ENCODE measurements at places on chromosomes 5 and 9.

DNA sequence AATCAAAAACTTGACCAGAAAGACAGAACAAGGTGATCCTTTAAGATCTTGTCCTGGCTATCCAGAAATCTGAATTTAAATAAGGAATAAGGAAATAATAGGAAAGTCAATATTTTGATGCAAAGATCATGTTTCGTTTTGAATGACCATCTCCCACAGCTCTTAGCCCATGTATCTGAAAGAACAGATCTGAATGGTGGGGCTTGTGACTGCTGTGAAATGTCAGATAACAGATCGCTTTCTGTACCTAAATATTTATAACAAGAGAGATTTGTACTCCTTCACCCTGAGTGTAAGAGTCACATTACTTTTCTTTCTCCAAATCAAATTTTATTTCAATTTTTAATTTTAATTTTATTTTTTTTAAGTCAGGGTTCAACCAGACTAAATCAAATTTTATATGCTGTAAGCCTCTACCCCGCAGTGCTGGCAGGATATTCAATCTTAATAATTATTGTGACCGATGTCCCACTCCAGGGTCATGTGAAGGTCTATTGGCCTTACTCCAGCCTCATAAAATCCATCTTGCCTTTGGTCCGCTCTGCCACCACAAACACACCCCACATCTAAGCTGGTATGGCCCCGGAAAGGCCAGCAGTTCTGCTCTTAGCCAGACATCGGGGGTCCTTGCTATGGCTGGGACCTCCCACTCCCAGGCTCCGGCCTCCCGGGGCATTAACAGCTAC, 7.0 kb upstream of the SLC26A2 start:
- no peak for DNase-seq

GRCh38 chr5:14097998-14098471, 45.1 kb upstream of the TRIO start:
- DNase-seq, result no peak

DNA sequence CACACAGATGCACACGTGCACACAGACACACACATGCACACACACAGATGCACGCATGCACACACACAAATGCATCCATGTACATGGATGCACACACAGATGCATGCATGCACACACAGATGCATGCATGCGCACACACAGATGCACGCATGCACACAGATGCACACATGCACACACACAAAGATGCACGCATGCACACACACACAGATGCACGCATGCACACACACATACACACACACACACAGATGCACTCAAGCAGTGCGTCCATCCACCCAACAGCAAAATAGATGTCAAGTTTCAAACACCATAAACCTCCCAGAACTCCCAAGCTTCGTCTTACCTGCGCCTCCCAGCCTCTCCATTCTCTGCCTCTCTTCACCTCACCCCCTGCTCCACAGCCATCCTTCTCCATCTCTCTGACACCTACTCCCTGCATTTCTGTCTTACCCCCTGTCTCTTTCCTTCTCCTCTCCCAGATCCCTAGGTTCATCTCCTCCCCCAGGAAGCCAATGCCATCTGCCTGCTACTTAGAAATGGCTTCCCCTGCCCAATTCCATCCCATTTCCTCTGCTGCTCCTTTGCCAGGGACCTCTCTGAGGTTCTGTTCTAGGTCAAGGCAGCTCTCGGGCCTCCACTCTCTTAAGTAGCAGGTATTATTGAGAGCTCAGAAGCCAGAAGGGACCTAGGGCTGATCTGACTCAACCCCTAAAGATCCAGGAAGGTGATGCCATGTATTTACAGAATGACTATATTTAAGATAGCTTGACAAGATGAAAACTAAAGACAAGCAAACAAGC, 297.2 kb downstream of the MED10 start:
- DNase-seq, result peak; percentile 4

GRCh38 chr5:16437977-16438376, 27.6 kb downstream of the ZNF622 start:
- DNase-seq, result no peak

DNA sequence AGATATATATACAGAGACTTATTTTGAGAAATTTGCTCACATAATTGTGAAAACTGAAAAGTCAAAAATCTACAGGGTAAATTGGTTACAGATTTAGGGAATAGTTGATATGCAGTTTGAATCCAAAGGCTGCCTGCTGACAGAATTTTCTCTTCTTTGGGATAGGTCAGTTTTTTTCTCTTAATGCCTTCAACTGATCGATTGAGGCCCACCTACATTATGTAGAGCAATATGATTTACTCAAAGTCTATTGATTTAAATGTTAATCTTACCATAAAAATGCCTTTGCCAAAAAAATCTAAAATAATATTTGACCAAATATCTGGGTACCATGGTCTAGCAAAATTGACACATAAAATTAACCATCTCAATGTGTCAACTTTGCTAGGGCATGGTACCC, 3.9 kb upstream of the GHR start:
- no peak for DNase-seq

DNA sequence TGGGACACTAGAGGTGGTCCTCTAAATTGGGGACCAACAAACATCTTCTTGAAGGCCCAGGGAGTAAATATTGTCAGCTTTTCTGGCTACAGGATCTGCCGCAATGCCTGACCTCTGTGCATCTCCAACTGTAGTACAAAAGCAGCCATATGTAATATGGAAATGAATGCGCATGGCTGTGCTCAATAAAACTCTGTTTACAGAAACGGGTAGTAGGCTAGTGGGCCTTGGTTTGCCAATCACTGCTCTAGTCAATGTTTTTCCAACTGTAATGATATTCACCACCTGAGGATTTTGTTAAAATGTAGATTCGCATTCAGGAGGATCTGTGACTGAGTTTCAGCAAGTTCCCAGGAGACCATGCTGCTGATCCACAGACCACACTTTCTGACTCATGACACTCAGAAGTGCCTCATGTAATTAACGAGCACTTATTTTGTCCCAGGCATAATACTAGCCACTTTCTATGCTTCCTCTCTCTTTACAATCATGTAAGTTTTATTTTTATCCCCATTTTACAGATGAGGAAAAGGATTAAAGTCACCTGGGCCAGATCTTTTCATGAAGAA, 96.9 kb downstream of the MED27 start:
- DNase-seq, result peak; percentile 14

DNA sequence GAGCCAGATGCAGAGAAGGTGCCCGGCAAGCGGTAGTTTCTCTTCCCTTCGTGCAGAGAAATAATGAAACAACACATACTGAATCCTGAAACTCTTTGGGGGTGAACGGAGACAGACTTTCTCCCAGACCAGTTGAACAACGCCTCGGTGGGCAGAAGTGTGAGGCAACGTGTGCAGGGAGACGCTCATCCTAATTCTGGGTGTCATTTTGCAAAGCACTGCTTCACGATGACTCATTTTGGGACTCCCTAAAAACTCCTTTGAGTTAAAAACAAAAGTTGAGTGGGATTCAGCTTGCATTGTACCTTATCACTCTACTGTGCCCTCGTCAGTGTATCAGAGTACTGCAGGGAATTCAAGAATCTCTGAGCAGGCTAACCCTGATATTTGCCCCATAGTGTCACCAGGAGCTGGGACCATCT, 3.5 kb upstream of the NEK6 start:
- DNase-seq, result no peak

GRCh38 chr5:112669328-112669963, 68.2 kb upstream of the APC start:
- DNase-seq, result no peak

- DNase-seq, result no peak
These were observed 27.0 kb downstream of the PRDM6 start for GRCh38 chr5:123116058-123116457.

DNA sequence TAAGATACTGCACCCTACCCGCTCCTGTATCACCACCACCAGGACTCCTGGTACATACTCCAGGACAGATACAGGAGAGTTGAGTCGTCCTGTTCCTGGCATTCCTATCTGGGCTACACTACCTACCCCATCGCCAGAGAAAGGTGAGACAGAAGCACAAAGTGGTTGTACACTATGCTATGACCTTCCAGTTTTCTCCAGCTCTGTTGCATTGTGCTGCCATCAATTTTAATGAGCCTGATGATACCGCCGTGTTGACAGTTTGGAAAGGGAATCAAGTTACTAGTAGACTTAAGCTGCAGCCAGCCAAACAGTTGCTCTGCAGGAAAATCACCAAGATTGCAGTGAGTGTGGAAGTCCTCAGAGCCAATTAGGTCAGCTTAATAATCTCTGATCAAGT, 35.2 kb downstream of the ANP32B start:
- no peak for DNase-seq

GRCh38 chr5:81147011-81147885, 85.9 kb upstream of the CKMT2 start:
- DNase-seq, result no peak

GRCh38 chr5:56464935-56465768, 232.0 kb upstream of the ANKRD55 start:
- DNase-seq, result no peak

- no peak for DNase-seq
These were observed 25.9 kb downstream of the MTRR start for GRCh38 chr5:7894860-7895259.

GRCh38 chr9:126326228-126327005, at the start of gene MVB12B:
MVB12B (plus strand) TSS chr9:126326829; CDS start chr9:126326930, 101 bp downstream.
- DNase-seq, result peak; percentile 43

- DNase-seq, result peak; percentile 83
These were observed 159.2 kb upstream of the GNA14 start for GRCh38 chr9:77807281-77807683.

DNA sequence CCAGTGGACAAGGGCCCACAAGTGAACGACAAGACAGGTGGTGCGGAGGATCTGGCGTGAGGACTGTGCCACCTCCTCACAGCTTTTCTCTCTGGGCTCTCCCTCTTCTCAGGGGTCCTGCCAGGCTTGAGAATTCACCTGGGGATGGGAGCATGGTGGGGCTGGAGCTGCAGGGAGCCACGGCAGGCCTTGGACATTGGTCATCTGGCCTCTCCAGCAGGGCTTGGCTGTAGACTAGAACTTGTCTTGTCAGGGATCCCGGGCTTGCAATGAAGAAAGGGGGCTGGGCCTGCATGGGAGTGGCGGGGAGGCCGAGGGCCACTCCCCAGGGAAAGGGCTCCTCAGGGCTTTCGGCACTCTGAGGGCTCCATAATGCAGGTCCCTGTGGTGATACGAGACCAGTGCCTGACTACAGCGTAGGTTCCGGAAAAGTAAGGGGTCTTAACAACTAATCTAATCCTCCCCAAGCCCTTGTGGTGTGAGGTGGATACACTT, 126.7 kb downstream of the MACROH2A1 start:
- DNase-seq, result no peak

GRCh38 chr9:33223696-33224095, 16.3 kb upstream of the SPINK4 start:
- DNase-seq, result peak; percentile 24

- DNase-seq, result peak; percentile 72
These were observed 85.1 kb downstream of the TRIO start for GRCh38 chr5:14228219-14228618.

- DNase-seq, result peak; percentile 72
These were observed 1.2 kb downstream of the G3BP1 start for GRCh38 chr5:151772846-151773561.

DNA sequence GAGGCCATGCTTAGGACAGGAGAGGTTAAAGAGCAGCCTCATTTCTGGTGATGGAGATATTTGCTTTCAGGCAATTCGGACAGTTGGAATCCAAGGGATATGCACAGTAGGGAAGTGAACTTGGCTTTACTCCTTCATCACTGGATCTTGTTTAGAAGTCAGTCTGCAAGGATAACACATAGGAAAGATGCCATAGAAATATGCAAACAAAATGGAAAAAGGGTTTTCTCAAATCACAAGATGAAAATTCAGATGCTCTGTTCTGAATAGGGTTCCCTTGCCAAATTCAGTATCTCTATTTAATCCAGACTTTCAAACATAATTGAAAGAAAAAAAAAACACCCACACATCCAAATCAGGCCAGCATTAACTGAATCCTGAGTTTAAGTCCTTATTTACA, 166.9 kb downstream of the MEF2C start:
- DNase-seq, result no peak

DNA sequence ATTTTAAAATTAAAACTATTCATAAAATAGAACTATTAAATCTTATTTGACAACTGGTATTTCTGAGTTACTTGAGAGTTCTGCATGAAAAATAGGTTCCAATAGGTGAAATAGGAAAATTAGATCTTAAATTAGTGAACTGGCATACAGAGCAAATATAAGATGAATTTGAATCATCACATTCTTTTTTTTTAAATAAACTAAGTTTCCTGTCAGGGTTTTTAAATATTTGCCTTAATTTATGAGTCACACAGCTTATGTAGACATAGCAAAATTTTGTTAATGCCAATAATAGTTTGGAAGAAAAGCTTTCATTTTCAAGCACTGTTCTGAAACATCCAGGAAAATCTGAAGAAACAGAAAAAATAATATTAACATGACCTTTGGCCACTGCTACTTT, 311.7 kb upstream of the HAPLN1 start:
- DNase-seq, result no peak

GRCh38 chr5:68698025-68698940, 395.5 kb upstream of the SLC30A5 start:
- no peak for DNase-seq

GRCh38 chr9:133887540-133888047, 104.5 kb downstream of the VAV2 start:
- DNase-seq, result no peak

DNA sequence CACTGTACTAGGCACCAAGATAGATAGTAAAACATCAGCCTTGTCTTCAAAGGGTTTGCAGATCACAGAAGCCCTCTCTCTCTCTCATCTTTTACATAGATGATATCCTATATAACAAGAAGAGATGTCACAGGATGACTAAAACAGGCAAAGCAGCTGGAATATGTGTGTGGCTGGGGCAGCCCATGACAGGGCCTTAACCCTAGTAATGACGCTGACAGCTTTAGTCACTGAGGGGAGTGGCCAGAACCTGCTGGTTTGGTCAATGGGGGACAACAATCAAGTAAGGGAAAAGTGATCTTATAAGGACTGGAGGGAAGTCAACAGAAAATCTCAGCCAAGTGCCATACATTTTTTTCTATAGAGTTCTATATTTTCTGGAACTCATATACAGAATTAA, 41.9 kb upstream of the RIC1 start:
- DNase-seq, result peak; percentile 66

DNA sequence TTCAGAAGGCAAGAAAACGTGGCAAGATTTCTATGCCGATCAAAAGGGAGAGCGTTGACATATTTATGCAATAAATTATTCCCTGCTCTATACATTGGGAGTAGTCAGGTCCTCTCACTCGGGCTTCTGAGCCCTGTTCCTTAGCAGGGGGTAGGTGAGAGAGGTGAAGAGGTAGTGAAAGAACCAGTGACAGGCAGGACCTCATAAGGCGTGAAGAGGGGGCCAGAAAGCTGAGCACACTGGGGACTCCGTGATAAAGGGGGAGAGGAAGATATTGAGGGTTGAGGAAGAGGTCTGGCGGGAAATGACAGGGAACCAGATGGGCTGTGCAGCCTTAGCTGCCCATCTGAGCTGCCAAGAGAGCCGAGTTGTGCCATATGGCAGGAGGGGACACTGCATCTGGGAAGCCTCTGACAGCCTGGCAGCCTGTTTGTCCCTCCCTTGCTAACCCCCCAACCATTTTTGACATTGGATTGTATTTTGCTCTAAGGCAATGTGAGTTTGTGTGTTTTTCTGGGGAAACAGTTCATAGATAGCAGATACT, 782 bp upstream of the CDC20B start:
- no peak for DNase-seq

- no peak for DNase-seq
These were observed 72.4 kb downstream of the NEK6 start for GRCh38 chr9:124330011-124330697.

- no peak for DNase-seq
These were observed 222.2 kb downstream of the TMEM167A start for GRCh38 chr5:82854956-82855355.

GRCh38 chr9:14941501-14942405, 31.5 kb upstream of the FREM1 start:
- DNase-seq, result no peak
